ENCODE measurements at places on chromosomes 1 and 21.

- DNase-seq: no peak
These were observed 196.5 kb downstream of the DYRK1A start for GRCh38 chr21:37562920-37563640.

- peak; percentile 8 for DNase-seq
These were observed 568 bp downstream of the TRIM45 start for GRCh38 chr1:117120774-117121588.

DNA sequence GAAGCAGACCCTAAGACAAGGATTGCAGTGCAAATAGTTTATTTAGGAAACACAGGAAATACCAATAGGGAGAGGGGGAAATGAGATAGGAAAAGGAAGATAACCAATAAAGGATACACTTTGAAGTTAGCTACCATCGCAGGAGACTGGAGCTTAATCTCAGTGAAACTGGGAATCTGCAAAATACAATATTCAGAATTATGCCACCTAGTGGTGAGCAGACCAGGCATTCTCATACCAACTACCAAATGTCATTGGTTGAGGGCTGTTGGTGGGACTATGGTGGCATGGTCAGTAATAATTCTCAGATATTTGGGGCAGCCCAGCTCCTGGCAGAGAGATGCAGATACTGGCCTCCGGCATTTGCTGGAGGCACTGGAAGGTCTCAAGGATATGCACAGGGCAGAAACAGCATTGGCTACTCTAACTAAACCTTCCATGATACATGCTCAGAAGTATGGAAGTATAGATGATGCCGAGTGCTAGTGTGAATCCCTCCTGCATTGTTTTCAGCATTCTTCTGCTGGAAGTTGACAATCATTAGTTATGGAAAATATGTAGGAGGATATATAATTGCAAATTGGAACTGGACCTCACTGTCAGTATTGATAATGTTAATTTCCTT lies 11.8 kb upstream of the ZFP69B start:
- peak; percentile 31 for DNase-seq

DNA sequence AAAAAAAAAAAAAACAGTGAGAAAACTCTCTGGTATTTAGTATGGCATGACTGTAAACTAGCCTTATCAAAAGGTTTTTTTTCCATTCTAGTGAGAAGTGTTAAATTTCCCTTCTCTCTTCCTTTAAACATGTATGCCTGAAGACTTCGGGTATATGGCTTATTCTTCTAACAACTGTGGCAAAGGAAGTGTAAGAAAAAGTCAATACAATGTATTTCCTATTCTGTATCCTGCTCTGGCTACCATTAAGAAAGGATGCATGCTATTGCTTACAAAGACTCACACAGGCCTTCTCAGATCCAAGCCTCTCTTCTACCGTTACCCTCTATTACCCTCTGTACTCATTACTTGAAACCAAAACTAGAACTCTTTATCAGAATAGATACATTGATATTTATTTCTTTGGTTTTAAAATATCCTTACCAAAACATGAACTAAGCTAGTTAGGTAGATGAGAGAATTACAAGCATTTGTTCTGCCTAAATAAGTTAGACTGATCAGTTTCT lies 8.4 kb downstream of the CEPT1 start:
- DNase-seq: no peak

GRCh38 chr1:156640842-156641706 lies 843 bp upstream of the BCAN start:
- no peak for DNase-seq

DNA sequence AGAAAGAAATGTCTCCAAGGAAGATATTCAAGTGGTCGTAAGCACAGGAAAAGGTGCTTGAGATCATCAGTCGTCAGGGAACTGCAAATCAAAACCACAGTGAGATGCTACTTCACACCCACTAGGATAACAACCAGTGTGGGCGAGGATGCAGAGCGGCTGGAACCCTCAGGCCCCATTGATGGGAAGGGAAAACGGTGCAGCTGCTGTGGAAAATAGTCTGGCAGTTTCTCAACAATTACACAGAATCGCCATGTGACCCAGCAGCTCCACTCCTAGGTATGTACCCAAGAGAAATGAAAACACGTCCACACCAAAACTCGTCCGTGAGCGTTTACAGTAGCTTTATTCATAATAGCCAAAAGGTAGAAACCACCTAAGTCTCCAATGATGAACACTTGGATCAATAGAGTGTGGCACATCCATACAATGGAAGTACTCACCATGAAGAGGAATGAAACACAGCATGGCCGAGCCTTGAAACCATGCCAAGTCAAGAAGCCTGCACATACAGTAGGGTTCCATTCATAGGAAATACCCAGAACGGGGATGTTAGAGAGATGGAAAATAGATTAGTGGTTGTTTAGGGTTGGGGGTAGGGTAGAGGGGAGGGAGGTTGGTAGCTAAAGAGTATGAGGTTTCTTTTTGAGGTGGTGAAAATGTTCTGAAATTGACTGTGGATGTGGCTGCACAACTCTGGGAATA lies 6.1 kb downstream of the DFFB start:
- no peak for DNase-seq

DNA sequence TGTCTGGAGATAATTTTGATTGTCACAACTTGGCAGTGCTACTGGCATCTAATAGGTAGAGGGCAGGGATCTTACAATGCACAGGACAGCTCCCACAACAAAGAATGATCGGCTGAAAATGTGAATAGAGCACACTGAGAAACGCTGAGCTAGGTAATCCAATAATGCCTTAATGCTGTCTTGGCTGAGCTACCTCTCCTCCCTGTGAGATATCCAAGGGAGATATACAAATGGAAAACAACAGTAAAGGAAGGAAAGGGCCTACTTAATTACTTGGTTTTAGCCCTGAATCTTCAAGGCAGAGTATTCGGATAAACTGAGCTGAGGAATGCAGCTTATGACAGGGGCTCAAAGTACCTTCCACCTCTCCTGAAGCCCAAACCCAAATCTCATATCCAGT lies 2.9 kb downstream of the DNASE2B start:
- DNase-seq: no peak

DNA sequence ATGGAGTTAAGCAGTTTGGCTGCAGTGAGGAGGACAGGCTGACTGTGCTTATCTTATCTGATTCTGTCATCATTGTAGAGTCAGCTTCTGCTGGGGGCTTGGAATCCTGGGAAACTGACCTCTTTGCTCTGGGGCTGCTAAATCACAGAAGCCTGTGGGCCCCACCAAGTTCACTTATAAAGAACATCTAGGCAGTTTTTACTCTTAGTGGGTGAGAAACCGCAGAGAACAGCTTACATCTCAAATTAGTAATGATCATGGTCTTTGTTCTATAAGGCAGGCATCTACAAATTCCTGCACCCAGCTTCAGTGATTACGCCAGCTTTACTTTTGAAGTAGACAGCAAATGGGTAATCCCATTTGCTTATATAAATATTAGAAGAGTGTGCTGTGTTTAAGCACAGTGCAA lies 75.7 kb downstream of the ZC3H11B start:
- DNase-seq: no peak

- no peak for DNase-seq
These were observed 1.6 kb upstream of the LEFTY2 start for GRCh38 chr1:225942574-225942973.

DNA sequence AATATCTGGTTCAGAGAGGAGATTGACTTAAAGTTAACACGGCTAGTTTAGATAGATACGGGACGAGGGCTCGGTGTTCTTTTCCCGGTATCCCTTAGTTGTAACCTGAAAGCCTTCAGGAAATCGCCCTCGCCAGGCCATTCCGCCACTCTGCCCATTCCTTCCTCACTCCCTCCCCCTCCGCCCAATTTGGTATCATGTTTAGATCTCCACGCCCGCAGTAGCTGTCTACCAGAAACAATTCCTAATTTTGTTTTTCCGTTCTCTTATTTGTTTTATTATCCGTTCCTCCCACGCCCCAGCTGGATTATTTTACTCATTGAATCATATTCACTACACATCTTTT lies 685 bp upstream of the VAMP4 start:
- DNase-seq: no peak

DNA sequence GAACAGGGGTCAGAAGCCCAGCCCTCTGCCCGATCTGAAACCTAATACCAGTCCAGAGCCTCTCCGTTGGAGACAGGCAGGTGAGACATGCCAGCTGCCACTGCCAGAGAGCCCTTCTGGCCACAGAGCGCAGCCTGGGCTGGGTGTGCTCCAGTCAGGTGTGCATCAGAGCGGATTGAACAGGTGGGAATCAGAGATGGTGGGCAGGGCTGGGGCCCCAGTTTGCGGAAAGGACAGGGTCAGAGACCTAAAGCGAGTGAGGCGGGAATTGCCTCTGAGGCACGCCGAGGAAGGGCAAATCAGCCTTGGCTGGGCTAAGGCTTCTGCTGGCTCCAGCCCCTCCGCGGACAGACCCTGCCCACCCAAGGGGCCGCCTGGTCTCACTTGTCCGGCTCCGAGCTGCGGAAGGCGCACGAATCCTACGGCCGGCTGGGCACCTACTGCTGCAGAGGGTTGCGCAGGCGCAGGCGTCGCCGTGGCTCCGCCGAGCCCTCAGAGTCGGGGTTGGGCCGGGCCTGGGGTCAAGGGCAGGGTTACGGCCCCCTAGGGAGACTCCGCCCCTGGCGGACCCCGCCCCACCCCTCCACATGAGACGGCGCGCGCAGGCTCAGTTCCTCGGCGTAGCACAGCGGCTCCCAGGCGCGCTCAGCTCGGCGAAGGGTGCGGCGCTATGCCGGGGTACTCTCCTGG lies 10.3 kb downstream of the CPLANE2 start:
- DNase-seq: no peak

- no peak for DNase-seq
These were observed 90.2 kb downstream of the RUSC1 start for GRCh38 chr1:155410931-155411330.

GRCh38 chr1:108792420-108792819 lies 45.9 kb downstream of the STXBP3 start:
- DNase-seq: no peak

DNA sequence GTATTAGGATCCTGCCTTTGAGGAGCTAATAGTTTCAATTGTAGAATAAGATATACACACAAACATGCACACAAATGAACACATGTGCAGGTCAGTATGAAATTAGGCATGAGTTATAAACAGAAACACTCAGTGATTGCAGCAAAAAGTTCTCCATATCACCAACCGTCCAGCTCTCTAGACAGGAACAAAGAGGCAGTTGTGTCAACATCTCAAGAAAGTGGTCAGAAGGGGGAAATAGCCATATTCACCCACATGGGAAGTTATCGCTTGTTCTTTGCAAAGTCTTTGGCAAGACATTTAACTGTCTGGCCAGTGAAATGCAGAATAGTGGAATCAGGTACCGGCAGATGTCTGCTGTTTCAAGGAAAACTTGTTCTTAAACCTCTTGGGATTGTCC lies 29.4 kb upstream of the PIGC start:
- DNase-seq: no peak

DNA sequence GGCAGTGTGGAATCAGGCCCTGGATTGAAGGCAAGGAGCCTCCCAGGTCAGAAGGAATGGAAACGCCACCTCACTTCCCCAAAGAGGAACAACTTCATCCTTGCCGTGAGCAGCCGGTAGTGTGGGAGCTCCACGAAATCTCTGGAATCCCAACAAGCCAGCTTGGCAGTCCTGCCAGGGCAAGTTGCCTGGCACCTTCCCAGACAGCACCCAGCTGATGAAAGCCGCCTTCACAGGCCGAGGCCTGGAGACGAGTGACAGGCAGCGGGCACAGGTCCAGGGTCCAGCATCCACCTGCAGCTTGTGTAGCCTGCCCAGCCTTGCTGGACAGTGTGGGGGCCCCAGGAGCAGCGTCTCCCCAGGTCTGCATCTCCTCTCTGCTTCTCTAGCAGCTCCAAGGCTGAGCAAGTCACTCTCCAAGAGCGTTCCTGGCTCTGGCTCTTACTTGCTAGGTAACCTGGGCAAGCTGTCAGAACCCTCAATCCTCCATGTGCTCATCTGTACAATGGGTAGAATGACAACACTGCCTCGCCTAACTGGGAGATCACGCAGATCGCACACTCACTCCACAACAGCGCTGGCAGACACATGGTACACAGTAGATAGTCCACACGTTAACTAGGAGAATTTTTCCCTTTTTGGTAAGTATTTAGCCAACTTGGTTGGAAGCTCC lies 43.0 kb downstream of the ACOT7 start:
- DNase-seq: no peak

DNA sequence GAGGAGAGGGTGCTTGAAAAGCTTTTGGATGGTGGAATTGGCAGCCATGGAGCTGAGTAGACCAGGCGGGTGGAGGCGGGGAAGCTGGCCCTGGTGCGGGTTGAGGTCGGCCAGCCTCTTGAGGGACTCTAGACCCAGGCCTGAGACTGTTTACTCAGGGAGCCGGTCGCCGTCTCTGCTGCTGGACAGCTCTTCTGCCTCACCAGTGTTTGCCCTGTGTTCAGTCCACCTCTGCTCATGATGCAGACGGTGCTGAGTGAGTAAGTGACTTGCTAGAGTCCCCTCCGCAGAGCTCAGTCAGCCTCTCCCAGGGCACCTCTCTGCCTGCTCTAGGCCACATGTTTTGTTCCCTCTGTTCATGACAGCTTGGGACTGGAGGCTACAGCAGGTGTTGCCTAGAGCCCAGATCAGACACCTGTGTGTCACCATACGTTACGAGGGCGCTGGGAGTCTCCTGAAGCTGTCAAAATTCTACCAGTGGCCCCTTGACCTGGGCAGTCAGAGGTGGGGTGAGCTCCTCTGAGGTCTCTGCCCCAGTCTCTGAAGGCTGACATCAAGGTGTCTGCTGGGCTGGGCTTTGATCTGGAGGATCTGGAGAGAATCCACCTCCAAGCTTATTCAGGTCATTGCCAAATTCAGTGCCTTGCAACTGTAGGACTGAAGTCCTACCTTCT lies 73.5 kb upstream of the WNT4 start:
- no peak for DNase-seq

- DNase-seq: no peak
These were observed 101.8 kb downstream of the NFIA start for GRCh38 chr1:61184040-61184713.

- DNase-seq: no peak
These were observed 398.5 kb upstream of the VAMP3 start for GRCh38 chr1:7372477-7373120.

- DNase-seq: no peak
These were observed 15.9 kb downstream of the SLC27A3 start for GRCh38 chr1:153790966-153791647.

GRCh38 chr1:104745875-104746274 lies 996.2 kb downstream of the AMY1C start:
- no peak for DNase-seq

DNA sequence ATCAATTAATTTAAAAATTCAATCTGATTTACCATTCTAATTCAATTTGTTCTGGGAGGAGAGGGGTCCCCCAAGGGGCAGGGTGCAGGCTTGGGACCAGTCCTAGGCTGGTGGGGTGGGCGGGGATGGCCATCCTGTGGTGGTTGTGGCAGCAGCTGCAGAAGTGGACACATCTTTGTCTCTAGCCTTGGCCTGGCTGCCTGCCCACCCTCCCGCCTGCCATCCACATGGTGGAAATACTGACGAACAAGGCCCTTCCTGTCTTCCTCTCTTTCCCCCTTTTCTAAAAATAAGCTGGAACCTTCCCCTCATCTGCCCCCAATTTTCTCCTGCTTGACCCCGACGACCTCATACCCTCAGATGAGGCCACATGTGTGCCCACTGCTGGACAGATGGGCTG lies 130.9 kb downstream of the FOXD2 start:
- DNase-seq: no peak

- no peak for DNase-seq
These were observed 2.6 kb downstream of the DLGAP3 start for GRCh38 chr1:34926894-34927293.

- no peak for DNase-seq
These were observed 78.0 kb upstream of the HSD17B7 start for GRCh38 chr1:162712317-162713029.

GRCh38 chr1:182229921-182230491 lies 161.6 kb downstream of the GLUL start:
- no peak for DNase-seq

Measured in CD8-positive, alpha-beta T cell (primary cell).